K562 (cell line): ENCODE measurements at places on chromosomes 7 and 10. TPM values are rescaled to one million over a fixed set of nuclear protein-coding genes. Genes with fewer than 3 reads are reported as not detected.

FAM237B gene
- not detected in 2 replicates for total RNA-seq

DNA sequence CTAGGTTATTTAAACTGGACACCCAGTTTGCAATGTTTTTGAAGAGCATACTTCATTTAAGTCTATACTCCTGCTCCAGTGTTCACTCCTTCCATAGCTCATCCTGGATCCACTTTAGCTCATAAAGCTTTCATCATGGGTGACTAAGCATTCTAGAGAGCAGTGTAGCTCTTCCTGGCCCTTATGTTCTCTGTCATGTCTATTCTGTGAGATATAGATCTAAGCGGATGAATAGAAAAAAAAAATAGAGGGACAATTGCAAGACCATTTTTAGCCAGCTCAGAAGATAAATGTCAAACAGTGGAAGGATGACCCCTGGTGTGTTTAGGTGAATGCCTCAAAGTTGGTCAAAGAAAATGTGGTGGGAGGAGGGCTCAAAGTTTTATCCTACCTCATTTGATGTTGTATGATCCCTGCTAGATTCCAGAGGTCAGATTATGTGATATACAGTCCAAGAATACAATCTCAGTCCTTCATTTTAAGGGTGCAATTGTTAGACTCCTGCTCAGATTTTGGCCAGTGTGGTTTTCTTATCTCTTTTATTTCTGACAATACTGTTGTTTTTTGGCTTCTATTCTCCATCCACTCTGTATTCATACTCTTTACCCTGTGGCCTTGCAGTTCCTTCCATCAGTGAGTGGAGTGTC is 7.5 kb upstream of the HECW1 start:
- peak; percentile 27 for DNase-seq

AS3MT gene
- total RNA-seq, result 0.25 and 0.29 TPM in 2 replicates

DNA sequence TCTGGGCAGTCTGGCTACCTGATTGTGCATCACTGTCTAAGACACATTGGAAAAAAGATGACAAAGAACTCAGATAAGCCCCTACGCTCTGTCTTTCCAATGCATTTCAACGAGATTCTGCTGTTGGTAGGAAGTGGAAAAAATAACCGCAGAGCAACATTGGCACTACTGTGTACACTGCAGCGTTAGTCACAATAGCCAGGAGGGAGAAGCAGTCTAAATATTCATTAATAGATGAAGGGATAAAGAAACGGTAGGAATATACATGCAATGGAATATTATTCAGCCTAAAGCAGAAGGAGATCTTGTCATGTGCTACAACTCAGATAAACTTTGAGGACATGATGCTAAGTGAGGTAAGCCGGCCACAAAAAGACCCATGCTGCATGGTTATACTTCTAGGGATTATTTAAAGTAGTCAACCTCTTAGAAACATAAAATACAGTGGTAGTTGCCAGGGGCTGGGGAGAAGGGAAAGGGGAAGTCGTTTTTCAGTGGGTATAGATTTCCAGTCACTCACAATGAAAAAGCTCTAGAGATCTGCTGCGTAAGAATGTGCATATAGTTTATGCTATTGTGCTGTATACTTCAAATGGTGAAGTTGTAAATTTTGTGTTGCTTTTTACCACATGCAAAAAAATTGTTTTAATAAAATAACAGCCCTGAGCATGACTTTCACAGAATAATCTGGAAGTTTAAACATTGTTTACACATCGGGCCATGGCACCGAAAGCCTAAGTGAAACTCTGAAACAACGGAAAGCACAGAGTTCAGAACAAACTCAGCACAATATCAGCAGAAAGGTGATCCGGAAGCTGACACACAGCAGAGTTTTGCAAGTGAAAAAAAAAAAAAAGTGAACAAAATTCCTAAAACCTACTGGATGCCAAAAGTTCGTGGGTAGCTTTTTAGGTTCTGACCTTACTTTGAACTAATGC is 40.1 kb downstream of the ELMO1 start:
- no peak for DNase-seq

- no peak for DNase-seq
These were observed 30.3 kb downstream of the C1GALT1 start for GRCh38 chr7:7212612-7213011.

- no peak for DNase-seq
These were observed 1.5 kb upstream of the C10orf95 start for GRCh38 chr10:102452672-102453340.

SRGN gene
- 173 and 193 TPM in 2 replicates for total RNA-seq

NUDT5 gene
- total RNA-seq, result 124 and 136 TPM in 2 replicates

- DNase-seq, result peak; percentile 99
These were observed 9.1 kb upstream of the ASIC3 start for GRCh38 chr7:151038951-151039849.

UNCX gene
- not detected in 2 replicates for total RNA-seq

GRCh38 chr10:22615819-22616499 is 98.4 kb downstream of the PIP4K2A start:
- peak; percentile 78 for DNase-seq

GRCh38 chr10:75456122-75456521 is 24.7 kb downstream of the LRMDA start:
- no peak for DNase-seq

DNA sequence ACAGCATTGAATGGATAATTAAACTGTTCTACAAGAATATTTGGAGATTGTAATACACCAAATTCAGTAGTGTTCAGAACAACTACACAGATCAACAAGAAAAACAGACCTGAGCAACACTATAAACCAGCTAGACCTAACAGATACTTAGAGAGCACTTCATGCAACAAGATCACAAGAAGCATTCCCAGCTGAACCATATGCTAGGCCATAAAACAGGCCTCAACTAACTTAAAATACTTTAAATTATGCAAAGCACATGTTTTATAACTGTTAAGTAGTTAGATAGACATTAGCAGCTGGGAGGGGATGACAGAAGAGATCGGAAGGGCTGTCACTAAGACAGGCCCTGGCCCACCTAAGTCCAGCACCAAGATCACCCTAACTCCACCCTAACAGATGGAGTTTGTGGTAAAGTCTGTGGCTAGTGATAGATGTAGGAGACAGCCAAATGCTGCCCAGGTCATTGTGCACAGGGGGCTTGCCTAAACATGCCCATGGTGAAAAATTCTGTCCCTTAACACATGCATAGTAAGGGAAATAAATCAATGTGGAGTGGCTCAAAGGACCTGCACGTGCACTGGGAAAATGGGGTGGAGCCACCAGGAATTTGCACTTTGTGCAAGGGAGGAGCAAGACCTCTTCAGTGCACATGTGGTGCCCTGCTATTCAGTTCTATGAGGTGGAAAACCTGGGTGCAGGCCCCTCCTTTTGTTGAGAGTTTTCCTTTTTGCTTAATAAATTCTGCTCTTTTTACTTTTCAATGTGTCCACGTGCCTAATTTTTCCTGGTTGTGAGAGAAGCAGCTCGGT is 567.8 kb upstream of the NRG3 start:
- DNase-seq, result no peak

DNA sequence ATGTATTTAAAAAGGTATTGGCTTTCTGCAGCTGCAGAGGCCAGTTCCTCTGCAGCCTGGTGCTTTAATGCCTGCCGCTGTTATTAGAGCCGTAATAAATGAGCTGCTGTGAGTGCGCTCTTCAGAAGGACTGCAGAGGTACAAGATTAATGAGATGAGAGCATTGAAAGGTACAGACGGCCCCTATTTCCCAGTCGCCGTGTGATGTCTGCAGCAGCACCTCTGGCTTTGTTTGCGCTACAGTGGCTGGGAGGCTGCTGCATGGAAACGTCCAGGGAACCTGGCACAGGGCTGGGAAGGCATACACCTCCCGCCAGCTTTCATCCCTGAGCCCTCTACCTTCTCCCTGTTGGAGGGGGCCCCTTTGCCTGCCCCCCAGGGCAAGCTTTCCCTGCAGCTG is 383.8 kb upstream of the ZMIZ1 start:
- no peak for DNase-seq

- no peak for DNase-seq
These were observed 6.9 kb upstream of the CAV2 start for GRCh38 chr7:116492654-116493109.

DNA sequence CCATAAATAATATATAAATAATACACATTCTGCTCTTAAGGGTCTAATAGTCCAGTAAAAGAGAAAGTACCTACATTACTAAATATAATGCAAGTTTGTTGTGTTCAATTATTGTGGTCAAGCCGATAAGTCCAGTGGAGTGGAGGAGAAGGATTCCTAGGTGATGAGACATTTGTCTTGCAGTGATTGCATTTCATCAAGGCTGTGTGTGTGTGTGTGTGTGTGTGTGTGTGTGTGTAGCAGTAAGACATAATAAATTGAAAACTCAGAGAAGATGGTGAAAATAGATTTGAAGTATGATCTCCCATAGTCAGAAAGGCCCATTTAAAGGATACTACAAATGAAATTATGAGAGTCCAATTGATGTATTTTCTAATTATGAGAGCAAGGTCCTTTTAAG is 192.5 kb upstream of the SEMA3C start:
- DNase-seq, result no peak

NACAD gene
- 0.02 and 0.04 TPM in 2 replicates for total RNA-seq

DNA sequence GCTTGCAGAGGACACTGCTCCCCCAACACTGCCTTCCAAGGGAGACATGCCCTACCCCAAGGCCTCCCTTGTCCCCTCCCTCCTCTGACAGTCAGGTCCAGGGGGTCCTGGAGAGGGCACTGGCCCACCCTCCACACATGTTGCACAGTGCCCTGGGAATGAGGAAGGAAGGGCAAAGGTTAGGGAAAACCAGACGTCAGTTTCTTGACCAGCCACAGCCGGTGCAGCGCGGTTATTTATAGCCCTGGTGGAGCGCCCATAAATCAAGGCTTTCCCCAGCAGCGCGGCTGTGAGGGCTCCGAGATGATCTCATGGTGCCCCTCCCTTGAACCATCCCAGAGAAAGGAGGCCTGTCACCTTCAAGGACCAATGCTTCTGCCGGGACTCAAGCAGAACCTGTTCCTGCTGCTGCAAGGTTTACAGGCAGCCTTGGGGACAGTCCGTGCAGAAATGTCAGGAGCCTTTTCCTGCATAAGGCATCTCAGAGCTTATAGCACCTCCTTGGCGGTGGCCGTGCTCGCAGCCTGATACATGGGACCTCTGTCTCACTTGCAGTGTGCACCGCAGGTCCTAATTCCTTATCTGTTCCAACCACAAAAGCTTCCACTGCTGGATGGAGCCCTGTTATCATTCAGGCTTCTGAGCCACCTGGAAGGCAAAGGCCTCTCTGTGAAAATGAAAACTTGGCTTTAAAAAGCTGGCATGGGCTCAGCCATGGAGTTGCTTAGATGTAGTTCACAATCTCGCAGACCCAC is 127.3 kb downstream of the LHPP start:
- DNase-seq, result peak; percentile 73

SCART1 gene
- total RNA-seq, result 4.4 and 5.5 TPM in 2 replicates

GRIFIN gene
- total RNA-seq, result not detected in 2 replicates

C10orf95 gene
- 0.38 and 0.49 TPM in 2 replicates for total RNA-seq

GRCh38 chr7:8263048-8263447 is 1.1 kb upstream of the ICA1 start:
- DNase-seq, result no peak

- no peak for DNase-seq
These were observed 173.9 kb downstream of the ELFN1 start for GRCh38 chr7:1843921-1844335.

GRCh38 chr7:70598976-70599375 is 533.0 kb upstream of the GALNT17 start:
- no peak for DNase-seq

OPALIN gene
- total RNA-seq, result not detected in 2 replicates

IDI2 gene
- total RNA-seq, result not detected in 2 replicates

TMEM176A gene
- total RNA-seq, result 0.31 TPM in 1 of 2 replicates, not detected in the other

DNA sequence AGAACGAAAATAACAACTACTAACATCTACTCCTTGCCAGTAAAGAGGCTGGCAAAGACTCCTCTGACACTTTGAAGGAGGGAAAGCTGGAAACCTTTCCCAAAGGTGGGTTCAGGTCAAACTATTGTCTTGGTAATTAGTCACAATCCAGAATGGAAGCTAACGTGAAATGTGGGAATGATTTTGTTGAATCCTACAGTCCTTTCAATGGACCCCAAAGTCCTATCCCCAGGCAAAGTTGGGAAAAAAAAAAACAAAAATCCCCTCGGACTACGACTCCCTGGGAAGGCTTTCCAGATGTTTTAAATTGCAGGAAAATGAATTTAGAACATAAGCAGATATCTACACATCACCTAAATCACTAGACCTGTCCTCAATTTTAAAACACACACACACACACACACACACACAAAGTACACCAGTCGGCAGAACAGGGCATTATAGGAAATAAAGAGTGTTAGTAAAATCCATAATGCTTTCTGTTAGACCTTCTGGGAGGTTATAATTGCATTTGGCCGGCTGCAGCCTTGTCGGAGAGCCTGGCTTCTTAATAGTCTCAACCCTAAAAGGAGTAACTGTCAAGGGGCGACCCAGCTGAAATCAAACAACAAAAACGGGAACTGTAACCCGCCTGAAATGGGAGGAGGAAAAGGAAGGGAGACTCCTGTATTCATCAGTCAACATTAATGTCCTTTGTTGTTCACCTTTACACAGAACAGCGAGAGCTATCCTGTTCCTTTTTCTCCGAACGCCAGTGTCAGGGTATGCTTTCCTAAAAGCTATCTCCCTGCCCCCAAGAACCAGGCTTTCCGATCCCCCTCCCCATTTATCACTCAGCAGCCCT is 1.5 kb downstream of the DOCK4 start:
- peak; percentile 24 for DNase-seq

DNA sequence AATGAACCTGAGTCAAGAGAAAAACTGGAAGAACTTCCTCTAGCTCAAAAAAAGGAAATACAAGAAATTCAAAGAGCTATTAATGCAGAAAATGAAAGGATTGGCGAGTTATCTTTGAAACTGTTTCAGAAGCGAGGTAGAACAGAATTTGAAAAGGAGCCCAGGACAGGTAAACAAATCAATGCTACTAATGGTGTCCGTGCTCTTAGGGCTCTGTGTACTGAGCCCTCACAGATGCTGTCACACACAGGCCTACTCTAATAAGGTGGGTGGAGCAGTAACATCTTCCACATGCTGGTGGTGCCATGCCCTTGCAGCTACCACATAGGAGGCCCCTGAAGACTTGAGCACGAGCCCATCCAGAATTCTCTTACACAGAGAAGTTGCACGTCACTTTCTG is 46.1 kb downstream of the DYNC2I1 start:
- no peak for DNase-seq

DNA sequence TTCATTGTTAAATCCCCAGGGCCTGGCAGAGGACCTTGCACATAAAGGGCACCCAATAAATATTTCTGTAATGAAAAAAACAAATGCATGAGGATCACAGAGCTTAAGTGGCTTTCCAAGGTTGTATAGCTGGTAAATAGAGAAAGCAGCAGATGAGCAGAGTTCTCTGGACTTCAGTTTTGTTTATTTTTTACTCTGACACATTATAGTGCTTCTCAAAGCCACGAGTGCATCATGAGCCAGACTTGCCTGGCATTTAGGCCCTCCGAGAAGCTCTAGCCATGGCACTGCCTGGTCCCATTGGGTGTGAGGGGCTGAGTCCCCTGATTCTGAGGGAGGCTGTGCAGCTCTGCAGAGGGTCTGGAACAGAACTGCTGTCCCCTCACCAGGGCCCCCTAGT is 87.2 kb upstream of the ZNF32 start:
- DNase-seq, result no peak

DNA sequence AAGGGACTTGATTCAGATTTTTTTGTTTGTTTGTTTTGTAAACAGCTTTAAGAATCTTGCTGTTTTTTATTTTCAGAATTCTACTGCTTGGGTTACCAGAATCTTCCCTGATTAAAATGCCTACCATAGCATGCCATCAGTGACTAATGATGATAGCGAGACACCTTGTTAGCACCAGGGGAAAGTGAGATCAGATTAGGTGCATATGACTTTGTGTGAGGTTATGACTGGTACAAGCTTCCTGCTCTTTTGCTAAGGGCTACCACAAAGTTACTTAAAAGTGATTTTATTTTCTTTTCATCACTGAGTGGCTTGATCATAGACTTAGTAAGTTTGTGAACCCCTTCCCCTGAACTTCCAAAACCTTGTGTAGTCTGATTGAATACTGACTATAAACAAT is 93.5 kb downstream of the SND1 start:
- DNase-seq, result no peak
